NK-92 treated with Interleukin-12 subunit alpha and Interleukin-12 subunit beta, amount 100 ng/mL, for 24 hours (cell line): ENCODE measurements at places on chromosomes 4 and X.

DNA sequence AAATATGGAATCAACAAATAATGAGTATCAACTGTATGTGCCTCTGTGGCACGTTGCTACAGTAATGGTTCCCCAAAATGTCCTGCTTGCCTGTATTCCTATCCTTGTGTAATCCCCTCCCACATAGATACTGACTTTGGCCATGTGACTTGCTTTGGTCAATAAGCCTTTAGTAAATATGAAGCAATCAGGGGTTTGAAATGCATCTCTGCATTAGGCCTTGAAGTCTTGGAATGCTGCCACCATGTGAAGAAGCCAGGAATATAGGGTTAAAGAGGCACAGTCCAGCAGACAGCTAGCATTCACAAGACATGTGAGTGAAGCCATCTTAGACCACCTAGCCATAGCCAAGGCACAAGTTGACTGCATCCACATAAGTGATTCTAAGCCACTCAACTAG is 190.9 kb downstream of the GABRB1 start:
- no peak for DNase-seq

DNA sequence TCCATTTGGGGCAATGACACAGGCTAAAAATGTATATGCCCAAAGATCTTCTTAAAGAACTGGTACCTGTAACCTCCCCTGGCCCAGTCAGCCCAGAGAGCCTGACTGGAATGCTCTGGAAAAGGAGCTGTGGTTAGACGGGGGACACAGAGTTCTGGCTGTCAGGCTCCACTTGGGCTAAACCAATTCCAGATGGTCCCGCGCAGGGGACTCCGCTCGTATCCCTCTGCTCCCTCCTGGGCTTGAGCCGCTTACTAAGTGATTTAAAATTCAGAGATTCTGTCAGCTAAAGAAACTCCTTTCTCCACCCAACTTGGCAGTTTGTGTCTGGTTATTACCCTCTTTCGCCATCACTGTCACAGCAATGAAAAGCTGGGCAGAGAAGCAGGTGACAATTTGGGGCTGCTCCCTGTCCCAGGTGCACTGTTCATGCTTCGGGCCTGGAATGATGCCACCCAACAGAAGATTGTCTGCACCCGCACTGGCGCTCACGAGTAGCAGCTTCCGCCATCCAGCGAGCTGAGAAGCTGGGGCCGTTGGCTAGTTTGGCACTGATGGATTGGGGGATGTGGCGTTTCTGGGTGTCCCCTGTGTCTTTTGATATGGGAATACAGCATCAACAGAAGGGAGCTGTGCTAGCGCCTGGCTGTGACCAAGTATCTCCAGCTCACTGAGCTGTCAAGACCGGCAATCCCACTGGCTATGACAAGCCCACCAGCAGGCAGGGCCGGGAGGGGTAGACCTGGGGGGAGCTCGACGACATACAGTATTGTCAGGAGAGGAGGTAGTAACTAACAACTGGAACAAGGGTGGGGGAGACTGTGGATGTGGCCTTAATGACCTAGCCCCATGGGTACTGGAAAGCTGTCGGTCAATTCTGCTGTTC is 6.7 kb upstream of the IRAK1 start:
- no peak for DNase-seq

- peak; percentile 21 for DNase-seq
These were observed 25.1 kb downstream of the SETD7 start for GRCh38 chr4:139530833-139531427.

GRCh38 chrX:1485033-1485432 is 32.3 kb upstream of the ASMTL start:
- no peak for DNase-seq

DNA sequence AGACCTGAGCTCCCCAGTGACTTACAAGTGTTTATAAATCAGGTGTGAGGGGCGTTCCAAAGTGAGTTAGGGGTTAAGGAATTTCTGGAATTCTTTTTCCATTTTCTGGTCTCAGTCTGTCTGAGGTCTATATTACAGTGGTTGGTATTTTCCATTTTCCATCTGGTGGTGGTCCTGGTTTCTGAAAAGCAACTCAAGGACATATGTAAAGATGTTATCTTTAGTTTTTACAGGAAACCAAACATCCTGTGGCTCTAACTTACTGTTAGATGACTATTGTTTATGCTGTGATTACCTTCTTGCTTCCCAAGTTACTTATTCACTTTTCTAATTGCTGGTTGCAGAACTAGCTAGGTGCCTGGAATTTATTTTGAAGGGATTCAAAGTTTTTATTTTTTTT is 53.5 kb upstream of the IL21 start:
- no peak for DNase-seq

GRCh38 chr4:1683261-1683735 is 815 bp downstream of the FAM53A start:
- DNase-seq: no peak

- no peak for DNase-seq
These were observed 65.2 kb upstream of the MTM1 start for GRCh38 chrX:150502979-150503897.

DNA sequence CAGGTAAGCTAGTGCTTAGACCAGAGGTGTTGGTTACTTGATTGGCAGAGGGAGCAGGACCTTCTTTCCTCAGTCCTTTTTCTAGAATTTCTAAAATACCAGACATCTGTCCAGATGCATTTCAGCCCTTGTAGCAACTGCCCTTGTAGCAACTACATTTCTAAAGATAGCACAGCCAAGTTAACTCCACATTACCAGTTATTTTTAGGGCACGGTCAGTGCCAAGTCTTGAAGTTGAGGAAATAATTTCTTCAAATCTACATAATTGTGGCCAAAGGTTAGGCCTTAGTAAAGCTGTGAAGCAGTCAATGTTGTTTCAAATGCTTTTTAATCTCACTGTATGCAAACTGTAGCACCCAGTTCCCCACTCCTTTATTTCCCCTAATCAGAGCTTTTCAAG is 62.9 kb downstream of the MID1IP1 start:
- DNase-seq: no peak

GRCh38 chr4:154435895-154436294 is 55.7 kb downstream of the DCHS2 start:
- DNase-seq: no peak

- no peak for DNase-seq
These were observed 8.7 kb downstream of the PNMA6F start for GRCh38 chrX:153312842-153313241.

- DNase-seq: no peak
These were observed 483.5 kb downstream of the ACTRT1 start for GRCh38 chrX:127568691-127569090.

DNA sequence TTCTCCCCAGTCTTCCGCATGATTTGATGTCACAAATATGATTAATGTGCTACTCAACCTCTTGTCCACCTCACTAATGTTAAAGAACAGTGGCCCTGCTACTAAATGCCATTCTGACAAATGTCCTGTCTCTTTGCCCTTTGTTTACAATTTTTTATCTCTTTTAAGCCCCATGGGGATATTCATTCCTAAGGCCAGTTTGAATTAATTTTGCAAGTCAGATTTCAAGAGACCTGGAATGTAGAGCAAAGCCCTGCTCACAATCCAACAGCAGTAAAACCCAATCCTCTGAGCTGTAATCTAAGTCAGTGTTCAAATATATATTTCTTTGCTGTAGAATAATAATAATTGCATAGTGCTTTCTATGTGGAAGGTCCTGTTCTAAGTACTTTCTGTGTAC is 81.2 kb downstream of the LDB2 start:
- no peak for DNase-seq

GRCh38 chr4:57077550-57078343 is 32.4 kb downstream of the IGFBP7 start:
- DNase-seq: no peak

DNA sequence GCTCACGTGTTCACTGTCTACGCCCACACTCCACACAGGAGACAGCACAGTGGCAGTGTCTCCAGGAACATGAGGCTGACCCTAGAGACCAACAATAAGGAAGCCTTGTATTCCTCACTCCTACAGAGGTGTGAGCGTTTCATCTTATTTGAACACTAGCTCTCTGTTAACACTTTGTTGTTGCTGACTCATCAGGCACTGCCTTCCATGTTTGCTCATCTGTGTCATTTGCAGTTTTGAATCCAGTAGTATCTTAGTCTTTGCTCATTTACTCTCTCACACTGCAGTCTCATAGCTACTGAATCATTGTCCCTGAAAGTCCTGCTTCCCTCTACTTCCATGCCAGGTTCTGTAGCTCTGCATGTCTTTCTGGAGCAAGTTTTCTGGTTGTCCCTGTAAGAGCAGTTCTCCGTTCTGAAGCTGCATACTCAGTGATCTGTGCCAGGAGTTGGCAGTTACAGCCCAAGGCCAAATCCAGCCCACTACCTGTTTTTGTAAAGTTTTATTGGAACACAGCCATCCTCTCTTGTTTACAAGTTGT is 80.3 kb upstream of the DCLK2 start:
- no peak for DNase-seq

DNA sequence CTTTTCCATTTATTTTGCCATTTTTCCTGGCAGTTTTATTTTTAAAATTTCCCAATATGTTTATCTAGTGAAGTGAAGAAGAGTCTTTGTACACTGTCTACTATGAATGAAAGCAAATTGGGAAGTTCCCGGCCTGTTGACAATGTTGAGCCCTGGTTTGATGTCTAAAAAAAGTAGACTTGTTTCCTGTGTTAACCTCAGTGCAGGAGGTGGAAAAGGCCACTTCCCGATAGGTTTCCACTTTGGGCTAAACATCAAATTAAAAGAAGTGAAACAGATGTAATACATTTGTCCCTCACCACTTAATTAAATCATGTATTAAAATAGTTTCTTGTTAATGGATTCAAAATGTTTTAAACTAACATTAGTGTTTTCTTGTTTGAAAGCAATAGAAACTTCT is 30.0 kb downstream of the BBS12 start:
- DNase-seq: peak; percentile 14

DNA sequence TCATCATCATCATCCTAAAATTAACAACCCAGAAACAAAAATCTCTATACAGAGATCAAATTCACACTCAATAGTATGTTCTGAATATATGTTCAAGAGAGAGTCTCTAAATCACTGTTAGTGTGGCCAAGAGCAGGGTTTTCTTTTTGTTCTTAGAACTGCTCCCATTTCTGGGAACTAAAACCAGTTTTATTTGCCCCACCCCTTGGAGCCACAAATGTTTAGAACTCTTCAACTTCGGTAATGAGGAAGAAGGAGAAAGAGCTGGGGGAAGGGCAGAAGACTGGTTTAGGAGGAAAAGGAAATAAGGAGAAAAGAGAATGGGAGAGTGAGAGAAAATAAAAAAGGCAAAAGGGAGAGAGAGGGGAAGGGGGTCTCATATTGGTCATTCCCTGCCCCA is 32.3 kb downstream of the CYBB start:
- DNase-seq: no peak

DNA sequence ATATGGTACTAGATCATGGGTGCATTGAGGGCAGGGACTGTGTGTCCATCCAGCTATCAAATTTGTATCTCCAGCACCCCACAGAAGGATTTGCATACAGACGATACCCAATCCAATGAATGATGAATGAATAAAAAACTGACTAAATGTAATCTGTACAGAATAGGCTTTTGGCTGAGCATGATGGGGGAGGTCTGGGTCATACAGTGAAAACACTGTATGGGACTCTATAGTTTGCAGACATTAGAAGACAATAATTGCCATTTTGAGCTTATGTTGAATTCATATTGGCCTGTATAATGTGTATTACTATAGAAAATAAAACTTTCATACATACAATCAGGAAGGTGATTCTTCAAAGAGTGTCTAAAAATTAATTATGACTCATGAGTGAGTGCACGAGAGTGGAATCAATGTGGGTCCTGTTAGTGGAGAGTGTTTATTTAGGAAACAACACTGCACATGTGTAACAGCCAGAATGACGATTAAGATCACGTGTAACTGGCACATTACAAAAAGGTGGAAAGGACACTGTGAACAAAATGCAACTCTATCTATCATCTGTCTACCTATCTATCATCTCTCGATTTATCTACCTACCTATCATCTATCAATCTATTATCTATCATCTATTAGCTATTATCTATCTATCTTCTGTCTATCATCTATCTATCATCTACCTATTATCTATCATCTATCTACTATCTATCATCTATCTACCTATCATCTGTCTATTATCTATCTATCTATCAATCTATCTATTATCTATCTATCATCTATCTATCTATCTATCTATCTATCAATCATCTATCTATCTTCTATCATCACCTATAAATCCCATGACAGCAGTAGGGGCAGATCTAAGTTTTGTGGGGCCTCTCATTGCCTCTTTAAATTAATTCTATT is 201.3 kb downstream of the PTTG2 start:
- no peak for DNase-seq

GRCh38 chrX:66071126-66071525 is 31.2 kb upstream of the VSIG4 start:
- no peak for DNase-seq

DNA sequence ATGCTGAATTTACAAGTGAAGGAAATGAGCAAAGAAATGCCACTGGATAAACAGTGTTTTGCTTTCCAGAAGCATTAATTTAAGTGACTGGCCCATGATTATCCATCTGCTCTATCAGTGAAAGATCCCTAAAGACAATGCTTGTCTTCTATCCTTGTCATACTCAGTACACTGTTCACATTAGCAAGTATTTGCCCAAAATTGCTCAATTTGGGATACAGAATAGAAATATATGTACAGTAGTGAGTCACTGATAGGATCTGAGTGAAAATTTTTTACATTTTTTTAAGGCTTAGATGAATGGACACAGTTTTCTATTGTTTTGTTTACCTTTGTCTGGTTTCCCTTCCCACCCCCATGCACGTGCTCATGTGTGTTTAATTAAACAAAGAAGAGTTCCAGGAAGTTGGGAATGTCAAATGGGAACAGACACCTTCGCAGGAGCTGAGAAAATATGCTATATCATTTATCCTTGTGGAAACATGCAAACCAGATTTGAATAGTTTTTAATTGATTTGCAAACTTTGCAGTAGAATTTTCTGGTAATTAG is 656.3 kb downstream of the RPA4 start:
- no peak for DNase-seq

GRCh38 chr4:168496834-168497233 is at the start of gene PALLD:
Gene PALLD (plus strand): TSS chr4:168497052.
- DNase-seq: no peak

DNA sequence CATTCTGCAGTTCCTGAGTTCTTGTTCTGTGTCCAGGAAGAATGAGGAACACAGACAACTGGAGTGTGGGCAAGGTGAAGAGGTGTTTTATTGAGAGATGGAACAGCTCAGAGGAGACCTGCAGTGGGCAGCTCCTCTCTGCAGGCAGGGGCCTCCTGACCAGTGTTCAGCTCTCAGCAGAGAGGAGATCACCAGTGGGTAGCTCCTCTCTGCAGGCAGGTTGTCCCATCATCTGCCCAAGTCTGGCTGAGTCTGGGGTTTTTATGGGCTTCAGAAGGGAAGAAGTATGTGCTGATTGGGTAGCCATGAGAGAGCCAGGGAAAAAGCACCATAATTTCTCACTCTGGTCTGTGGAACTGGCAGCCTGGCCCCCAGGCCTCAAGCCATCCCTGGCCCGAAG is 56.0 kb upstream of the RASGEF1B start:
- DNase-seq: no peak

- no peak for DNase-seq
These were observed 90.0 kb downstream of the SORBS2 start for GRCh38 chr4:185722029-185722316.
